ENCODE measurements at places on chromosomes 16 and 17. TPM values are rescaled to one million over a fixed set of nuclear protein-coding genes. Genes with fewer than 3 reads are reported as not detected.

C1QTNF8 gene
- not detected for total RNA-seq

TBC1D3C gene
- total RNA-seq, result not detected

DNA sequence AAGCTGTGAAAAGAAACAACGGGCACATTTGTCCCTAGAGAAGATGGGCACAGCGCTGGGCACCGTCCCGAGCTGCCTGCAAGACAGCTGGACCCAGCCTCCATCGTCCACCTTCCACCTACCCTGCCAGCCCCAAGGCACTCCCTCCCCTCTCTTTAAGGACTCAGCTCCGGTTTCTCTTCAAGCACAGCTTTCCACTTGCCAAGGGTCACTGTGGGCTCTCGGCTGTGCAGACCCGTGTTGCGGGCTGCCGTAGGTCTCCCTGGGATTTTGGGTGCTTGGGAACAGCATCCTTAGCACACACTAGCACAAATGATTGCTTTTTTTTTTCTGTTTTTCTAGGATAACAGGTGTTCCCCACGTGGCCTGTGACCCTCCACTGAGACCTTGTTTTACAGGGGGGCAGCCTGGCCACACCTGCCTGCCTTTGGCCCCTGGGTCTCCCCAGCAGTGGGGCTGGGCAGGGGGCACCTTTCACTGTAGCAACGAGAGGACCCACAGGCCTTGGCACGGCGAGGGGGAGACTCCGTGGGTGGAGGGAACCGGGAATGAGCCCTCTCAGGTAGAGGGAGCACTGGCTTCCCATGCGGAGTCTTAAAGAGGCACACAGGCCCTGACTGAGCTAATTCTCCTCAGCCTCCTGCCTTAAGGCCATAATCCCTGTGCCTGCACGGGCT, 1.4 kb downstream of the CHMP6 start:
- DNase-seq, result no peak

- DNase-seq, result no peak
Observed at GRCh38 chr17:79715098-79715942, 15.4 kb upstream of the ENPP7 start.

- DNase-seq, result no peak
Observed at GRCh38 chr17:7046127-7046724, 2.3 kb upstream of the SLC16A11 start.

GRCh38 chr17:38704606-38705522, at the start of gene MLLT6:
Gene MLLT6 (plus strand): TSS chr17:38705273. CDS start chr17:38705633, 360 bp downstream.
- DNase-seq, result peak; percentile 77

- no peak for DNase-seq
Observed at GRCh38 chr16:72182976-72183375, 11.0 kb upstream of the PMFBP1 start.

GRCh38 chr17:6525731-6526130, 30.6 kb downstream of the PITPNM3 start:
- no peak for DNase-seq

DNA sequence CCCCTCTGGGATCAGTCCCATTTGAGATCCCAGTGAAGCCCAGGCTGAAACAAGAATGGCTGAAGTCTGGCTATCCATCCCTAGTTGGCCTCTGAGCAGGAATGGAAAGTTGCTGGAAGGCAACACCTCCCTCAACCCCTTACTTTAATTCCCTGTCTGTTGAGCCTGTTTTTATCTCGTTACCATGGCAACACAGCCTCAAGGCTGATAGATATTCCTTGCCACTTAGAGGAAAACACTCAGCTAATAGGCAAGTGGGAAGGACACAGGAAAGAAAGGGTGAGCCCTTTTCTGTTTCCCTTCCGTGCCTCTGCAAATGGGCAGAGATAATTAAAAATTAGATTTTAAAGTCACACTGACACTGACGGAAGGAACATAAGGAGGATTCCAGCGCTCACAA, 75.5 kb upstream of the CLEC3A start:
- no peak for DNase-seq

Data from naive thymus-derived CD4-positive, alpha-beta T cell (primary cell).